NCI-H446 (cell line): ENCODE measurements at places on chromosomes 7 and 10.

- DNase-seq = peak; percentile 43
Observed at GRCh38 chr7:43954524-43955228, 28.4 kb downstream of the UBE2D4 start.

GRCh38 chr10:61454541-61454940, 1.4 kb upstream of the TMEM26 start:
- no peak for DNase-seq

- no peak for DNase-seq
Observed at GRCh38 chr10:95280637-95281036, 10.2 kb downstream of the PDLIM1 start.

DNA sequence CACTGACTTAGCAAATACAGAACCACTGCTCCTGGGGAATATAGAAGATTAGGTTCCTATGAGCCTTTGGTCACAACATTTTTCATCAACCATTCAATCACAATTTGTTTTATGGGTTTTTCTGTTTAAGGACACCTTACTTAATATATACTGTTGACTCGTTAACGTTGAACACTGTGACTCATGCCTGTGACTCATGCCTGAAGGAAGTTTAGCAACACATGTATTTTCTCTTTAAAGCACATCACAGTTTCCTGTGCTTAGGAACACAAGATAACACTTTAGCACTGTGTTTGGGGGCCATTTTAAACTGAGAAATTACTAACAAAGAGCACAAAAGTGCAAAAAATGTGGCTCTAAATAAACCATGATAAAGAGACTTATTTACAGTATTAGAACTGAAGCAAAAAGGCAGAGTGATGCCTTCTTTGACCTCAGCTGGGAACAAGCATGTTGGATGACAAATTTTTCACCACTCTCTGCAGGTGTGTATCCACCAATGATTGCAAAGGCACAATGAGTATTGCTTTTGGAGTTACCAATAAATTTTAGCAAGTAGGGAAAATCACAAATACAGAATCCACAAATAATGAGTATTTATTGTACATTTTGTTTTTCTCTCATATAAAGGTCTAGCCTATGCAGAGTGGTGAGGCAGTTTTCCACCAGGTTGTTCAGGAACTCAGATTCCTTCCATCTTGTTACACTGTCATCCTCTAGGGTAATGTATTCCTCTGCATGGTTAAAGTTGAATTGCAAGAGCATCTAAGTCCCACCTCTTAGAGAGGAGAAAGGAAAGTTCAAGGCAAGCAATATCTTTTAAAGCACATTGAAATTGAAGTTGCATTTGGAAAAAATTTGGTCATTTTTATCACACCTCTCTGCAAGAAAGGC, 7.3 kb downstream of the FGFBP3 start:
- no peak for DNase-seq

- no peak for DNase-seq
Observed at GRCh38 chr10:49008091-49008490, 68.5 kb upstream of the LRRC18 start.

DNA sequence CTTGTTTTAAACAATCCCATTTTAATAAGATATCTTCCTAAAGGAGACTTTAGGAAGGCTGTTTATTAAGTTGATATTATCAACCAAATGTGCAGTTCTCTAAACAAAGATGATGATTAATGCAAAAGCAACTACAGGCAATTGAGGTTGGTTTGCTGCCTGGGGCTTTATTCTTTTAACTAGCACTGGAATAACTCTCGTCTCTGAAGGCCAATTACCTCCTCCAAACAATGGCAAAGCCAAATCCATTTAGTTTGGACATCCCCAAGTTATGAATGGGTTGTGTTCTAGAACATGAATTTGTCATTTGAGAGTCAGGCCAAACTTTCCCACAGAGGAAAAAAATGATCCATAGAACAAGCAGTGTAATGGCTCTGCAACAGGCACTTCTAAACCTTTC, 114.1 kb downstream of the SLC16A9 start:
- DNase-seq = no peak

DNA sequence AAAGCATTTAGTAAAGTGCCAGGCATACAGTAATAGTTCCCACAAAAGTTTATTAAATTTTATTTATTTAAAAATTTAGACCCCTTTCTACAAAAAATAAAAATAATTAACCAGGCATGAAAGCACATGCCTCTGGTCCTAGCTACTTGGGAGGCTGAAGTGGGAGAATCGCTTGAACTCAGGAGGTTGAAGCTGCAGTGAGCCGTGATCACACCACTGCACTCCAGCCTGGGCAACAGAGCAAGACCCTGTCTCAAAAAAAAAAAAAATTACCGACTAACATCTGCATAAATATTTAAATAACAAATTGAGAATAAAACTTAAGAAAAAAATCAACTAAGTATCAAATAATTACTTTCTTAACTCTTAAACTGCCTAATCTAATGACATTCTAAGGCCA, 64.3 kb upstream of the TRIM24 start:
- no peak for DNase-seq

DNA sequence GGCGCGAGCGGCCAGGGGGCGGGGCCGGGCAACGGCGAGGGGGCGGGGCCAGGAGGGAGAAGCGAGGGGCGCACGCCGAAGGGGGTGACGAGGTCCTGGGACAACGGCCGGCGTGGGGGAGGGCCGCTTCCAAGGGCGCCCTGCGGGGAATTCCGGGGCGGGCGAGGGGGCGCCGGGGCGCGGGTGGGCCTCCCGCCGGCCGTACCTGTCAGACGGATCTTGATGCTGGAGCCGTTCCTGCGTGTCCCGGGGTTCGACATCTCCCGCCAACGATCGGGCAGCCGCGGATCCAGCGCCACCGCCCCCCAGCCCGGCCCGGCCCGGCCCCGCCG, 421 bp downstream of the SMURF1 start:
- DNase-seq = no peak

DNA sequence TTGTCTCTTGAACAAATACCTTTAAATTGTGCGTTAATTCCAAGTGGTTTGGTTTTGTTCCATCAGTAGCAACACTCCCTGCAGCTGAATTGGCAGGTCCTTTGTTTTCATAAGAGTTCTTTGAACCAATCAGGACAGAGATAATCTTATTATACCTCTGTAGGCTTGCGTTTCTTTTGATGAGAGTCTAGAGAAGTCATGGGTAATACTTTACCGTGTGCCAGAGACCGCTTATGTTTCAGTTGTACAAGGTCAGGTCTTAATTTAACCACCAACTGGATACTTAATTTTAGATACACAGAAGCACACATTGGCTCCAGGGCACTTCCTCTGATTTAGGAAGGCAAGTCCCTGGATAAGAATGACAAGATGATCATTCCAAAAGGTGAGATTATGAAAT, at the start of gene ASB15:
Gene ASB15, plus strand, starts transcription at position 292 of the 400 bp plus-strand sequence. CDS start 12,682 bp downstream, outside the sequence.
- DNase-seq = no peak

DNA sequence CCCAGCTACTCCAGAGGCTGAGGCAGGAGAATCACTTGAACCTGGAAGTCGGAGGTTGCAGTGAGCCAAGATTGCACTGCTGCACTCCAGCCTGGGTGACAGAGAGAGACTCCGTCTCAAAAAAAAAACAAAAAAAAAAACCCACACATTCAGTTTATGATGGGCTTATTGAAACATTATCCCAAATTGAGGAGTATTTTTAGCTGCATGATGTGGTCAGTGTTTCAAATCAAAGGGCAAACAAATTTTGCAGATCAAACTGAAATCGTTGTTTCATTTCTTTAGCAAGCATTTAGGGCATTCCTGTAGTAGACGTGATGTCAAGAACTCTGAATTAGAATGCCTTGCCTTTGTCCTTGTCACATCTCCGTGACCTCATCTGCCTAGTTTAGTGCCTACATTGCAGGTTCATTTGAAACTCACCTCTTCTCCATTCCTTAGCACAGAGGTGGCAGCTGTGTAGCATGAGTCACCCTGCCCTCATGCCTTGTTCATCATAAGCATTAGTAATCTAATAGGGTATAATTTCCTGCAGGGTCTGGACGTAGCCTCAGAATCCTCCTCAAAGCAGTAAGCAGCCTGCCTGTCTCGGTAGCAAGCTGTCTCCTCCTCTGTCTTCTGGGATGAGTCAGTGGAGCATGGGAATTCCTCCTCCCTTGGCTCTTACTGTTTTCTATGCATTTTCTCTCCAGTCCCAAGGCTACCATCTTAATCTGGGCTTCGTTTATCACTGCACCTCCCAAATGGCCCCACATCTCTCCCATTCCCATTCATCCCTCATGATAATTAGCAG, 73.8 kb downstream of the CUL1 start:
- peak; percentile 5 for DNase-seq

GRCh38 chr10:77359287-77359691, 278.3 kb downstream of the KCNMA1 start:
- no peak for DNase-seq

DNA sequence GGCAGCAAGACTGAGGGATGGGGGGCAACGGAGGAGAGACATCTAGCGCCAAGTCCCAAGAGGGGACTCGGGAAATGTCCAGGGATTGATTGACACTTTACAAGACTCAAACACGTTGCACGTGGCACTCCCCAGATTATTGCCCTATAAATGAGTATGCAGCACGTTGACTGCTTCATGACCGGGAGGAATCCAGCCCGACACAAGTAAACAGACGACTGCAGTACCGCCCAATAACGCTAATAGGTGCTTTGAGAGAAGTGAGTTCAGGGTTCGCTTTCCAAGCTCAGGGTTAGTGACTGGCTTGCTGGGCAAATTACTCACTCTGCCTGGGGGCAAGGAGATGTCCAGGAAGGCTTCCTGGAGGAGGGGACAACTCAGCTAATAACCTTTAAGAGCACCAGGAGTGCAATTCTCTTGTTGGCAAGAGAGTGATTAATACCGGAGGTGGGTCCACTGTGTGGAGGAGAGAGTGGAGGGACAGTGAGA, 73.3 kb upstream of the MYL10 start:
- DNase-seq = no peak

DNA sequence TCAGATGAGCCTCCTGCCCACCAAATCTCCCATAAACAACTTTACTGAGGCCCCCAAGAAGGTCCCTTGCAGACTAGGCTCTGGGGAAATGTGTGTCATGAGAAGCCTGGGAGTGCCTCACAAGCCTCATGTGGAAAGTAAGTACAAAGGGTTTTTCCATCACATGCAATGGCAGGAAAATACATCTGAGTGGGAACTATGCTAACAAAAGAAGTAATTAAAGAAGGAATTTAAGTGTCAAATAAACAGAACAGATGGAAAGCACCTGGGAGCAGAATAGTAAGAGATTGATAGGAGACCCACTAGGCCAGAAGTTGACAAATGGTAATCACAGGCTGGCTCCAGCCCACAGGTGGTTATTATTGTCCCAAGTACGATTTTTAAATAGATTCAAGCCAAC, 20.5 kb downstream of the GSAP start:
- DNase-seq = no peak

- DNase-seq = no peak
Observed at GRCh38 chr10:84076047-84076388, 63.3 kb upstream of the GHITM start.

DNA sequence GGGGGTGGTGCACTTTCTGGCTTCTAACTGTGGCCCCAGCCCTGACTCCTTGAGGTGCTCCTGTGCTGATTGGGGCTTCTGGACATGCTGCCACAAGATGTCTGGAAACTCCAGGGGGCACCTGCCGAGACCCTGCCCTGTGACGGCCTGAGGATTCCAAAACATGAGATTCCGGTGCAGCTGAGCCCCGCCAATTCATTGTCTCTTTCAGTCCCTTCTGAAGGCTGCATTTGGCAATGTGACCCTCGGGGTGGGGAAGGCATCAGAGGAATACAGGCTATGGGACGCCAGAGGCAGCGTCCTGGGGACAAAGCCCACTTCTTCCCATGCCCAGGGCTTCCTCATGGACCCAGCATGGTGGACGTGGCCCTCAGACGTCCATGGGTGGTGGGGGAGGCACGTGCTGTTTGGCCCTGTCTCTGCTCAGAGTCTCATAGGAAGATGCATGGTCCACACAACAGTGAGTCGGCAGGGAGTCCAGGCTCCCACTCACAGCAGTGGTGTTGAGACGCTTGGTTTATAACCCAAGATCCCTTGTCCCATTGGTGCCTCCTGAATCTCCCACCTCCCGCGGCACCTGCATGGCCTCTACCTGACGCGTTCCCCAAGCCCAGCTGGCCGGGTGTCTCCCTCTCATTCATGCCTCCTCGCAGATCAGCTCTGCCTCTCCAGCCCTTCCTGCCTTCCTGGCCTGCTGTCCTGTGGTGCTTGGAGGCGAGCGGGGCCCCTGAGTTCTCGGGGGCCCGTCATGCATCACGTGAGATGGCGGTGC, 129.9 kb downstream of the WDR37 start:
- DNase-seq = no peak

DNA sequence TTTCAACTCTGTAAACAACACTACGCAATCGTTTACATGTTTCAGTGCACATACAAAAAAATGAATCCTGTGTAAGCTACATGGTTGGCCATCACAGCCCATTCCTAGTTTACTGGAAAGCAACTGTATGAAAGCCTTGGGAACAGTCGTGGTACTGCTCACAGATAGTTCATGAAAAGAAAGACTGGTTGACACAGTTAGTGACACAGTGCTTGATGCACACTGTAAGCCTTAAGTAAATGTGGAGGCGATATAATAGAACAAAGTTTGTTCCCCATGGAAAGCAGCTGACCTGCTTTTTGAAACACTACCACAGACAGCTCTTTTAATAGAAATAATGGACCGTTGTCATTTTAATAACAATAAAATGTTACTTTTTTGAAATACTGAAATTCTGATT, 5.1 kb downstream of the CACNA2D1 start:
- no peak for DNase-seq

GRCh38 chr7:123126691-123127090, 73.1 kb downstream of the SLC13A1 start:
- no peak for DNase-seq

DNA sequence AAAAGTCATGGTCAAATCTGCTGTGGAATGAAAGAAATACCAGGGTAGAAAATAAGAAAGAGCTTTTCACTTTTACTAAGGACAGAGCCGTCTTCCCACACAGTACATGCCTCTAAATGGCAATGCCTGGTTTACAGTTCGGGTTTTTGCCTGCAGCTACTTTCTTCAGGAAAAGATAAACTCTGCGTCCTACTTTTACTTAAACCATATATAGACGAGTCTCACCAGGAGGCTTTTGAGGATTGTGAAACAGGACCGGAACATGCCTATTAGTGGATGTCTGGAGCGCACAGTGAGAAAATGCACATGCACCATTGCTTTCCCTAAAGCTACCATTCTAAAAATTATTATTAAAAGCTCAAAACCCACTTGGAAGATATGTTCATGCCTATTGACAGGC, 70.5 kb downstream of the KLF6 start:
- no peak for DNase-seq

GRCh38 chr10:129767751-129768150, 196.3 kb downstream of the EBF3 start:
- no peak for DNase-seq

DNA sequence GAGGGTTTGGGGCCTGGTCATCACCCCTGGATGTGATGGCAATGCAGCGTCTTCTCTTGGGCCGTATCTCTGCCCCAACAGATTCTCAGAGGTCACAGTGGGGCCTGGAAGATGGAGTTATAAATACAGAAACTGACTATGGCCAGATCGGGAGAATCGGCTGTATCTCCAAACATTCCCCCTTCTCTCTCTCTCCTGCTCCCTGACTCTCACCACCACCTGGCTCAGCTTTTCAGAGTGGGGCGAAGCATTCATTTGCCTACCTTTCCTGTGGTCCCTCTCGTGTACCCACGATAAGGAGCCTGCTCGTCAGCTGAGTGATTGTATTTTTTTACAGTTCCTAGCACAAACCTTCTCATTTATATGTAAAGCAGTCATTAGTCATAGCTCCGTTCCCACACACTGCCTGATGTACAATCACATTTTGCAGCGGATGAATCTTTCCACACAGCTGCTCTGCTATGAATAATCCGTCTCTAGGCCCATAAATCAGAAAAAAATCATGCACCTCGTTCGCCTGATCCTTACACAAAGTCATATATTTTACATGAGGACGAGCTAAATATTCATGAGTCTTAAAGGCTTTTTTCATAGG, 23.2 kb upstream of the BTRC start:
- no peak for DNase-seq
